ENCODE measurements at places on chromosomes 2 and 18.

DNA sequence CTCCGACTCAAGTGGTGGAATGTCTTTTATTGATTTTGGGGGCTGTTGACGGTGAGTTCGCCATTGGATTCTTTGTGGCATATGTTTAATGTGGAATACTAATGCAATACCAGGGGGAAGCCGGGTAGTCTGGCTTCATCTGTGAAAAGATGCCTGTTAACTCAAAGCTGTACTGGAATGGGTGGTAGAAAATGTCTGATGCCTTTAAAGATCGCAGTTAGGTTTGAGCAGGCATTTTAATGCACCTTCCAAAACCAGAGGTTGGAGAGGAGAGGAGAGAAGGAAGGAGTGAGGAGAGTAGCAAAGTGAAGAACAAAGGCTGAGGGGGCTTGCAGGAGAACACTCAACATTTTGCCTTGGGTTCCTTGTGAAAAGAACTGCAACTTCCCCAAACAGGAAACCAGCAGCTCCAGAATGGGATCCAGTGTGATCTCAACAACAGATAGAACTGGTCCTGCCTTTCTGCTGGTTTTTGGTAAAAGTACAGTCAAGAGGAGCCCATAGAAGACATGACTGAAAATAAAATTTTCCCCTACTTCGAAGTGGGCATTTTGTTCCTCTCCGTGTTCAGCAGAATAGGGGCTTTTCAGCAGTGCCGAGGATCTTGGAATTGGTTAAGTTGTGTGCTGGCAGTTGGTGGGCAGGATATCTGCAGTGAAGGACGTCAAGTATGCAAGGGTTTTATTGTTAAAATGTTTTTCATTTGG, 1.5 kb downstream of the ZNF532 start:
- no peak for DNase-seq

- peak; percentile 60 for DNase-seq
Measured at GRCh38 chr2:241702155-241703031, 554 bp downstream of the ING5 start.

GRCh38 chr2:230077851-230078547, 9.3 kb upstream of the SLC16A14 start:
- no peak for DNase-seq

DNA sequence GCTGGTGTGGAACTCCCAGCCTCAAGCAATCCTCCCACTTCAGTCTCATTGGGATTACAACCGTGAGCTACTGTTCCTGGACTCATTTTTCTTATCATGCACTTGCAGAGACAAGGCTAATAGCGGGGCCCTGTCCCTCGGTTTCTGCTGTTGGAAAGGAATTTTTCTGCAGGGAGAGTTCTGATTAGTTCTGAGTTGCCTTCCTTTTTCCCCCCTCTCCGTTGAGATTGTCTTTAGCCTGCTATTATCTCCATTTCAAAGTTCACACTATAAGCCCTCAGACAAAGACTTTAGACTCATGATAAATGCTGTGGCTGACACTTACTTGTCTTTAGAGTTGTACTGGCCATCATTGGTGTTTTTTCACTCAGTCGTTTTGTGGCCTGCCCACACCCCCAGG, 97.2 kb downstream of the NCOA1 start:
- no peak for DNase-seq

- DNase-seq, result no peak
Measured at GRCh38 chr2:30060562-30060961, 86.2 kb upstream of the YPEL5 start.

DNA sequence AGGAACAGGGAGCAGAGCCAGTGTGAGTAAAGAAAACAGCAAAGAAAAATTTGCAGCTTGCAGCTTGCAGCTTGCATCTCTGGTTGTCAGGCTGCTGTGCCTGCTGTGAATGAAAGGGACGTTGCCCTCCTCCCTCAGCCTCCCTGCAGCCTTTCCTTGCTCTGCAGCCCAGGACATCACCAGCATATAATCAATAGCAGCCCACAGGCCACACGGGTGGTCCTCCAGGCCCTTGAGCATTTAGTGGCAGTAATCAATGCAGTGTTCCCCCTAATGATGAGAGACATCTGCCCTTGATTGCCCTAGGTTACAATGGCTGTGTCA, 122.2 kb upstream of the TACR1 start:
- no peak for DNase-seq

- DNase-seq, result no peak
Measured at GRCh38 chr2:46471019-46471583, 8.3 kb upstream of the TMEM247 start.

GRCh38 chr2:238527565-238527964, 100.8 kb downstream of the ASB1 start:
- DNase-seq, result peak; percentile 83

GRCh38 chr2:235224410-235224809, 269.4 kb upstream of the AGAP1 start:
- DNase-seq, result no peak

DNA sequence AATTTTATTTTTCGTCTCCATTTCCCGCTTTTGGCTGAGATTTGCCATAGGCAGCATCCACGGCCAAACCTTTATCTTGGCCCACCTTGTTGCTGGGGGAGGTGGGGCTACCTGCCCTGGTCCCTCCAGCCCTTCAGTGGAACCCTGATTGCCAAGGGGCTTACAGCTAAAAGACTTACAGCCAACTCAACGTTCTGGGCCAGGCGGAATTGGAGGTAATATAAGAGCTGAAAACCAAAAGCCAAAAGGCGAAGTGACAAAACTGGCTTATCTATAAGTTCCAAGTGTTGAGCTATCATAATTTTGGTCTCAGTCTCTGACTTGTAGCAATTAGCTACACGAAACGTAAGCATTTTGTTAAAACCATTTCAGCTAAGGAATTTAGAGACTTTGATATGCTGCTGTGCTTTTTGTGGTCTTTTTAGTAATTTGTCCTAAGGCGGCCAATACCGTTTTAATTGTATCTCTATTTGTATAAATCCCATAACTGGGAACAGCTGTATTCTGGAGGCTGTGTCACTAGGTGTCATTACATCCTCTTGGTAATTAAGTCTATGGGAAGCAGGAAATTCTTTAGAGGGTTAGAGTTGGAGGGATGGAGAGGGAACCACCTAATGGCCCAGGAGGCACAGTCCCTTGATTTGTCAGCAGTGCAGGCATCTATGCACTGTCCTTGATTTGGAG, 24.0 kb downstream of the PDCD1 start:
- no peak for DNase-seq

- DNase-seq, result no peak
Measured at GRCh38 chr2:8855010-8855409, 17.6 kb upstream of the KIDINS220 start.

DNA sequence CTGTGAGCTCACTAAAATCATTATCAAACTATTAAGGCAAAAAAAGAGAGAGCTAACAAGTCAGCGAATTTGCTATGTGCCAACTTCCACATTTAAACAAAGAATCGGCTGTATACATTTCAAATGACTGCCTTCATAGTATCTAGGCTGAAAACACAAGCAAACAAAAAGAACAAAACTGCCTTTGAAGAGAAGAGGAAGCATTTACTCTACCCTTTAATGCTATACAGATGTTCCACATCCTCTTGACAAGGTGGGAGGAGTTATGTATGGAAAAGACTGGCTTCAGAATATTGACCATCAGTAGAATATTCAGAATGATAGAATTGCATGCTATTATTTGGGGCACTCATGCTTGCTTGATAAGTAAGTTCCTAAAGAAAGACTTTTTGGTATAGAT, 741.7 kb downstream of the PLCL1 start:
- no peak for DNase-seq

GRCh38 chr2:224956706-224957105, 85.6 kb downstream of the DOCK10 start:
- no peak for DNase-seq

- DNase-seq, result no peak
Measured at GRCh38 chr2:159521272-159521671, 95.1 kb downstream of the BAZ2B start.

DNA sequence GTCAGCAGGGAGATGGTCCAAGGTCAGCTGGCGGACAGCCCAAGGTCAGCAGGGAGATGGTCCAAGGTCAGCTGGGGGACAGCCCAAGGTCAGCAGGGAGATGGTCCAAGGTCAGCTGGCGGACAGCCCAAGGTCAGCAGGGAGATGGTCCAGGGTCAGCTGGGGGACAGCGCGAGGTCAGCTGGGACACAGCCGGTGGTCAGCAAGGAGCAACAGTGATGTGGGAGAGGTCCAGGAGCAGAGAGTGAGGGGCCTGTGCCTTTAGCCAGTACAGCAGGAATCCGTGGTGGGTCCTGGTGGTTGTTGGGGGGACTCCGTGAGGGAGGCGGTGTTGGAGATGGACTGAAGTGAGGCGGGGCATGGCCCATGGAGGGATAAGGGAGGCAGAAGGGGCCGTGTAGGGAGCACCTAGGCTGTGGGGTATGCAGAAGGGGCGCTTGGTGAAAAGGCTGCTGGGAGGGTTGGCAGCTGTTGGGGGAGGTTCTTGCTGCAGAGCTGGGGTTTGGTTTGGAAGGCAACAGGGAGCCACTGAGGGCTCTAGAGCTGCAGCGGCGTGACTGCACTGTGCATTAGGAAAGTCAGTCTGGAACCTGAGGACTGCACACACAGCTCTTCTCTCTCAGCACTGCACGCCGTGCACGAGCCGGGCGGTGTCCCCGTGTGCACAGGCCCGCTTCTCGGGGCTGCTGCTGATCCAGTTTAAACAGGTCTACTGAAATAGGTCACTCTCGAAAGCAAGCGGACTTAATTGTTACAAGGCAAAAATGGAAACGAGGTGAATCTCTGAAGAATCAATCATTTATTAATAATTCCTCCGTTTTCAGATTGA, 76.2 kb upstream of the HDAC4 start:
- no peak for DNase-seq

DNA sequence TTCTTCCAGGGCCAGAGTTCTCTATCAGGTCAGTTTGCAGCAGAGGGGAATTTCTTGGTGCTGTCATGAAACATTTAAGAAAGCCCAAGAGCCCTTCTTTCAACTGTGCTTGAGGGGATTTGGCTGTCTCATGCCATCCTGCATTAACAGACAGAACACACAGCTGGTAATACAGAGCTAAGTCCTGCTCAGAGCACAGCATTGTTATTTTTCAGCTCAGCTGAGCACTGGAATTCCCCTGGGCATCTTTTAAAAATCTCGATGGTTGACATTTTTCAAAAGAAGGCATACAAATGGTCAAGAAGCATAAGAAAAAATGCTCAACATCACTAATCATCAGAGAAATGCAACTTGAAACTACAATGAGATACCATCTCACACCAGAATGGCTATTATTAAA, 14.9 kb upstream of the IL1R2 start:
- no peak for DNase-seq

DNA sequence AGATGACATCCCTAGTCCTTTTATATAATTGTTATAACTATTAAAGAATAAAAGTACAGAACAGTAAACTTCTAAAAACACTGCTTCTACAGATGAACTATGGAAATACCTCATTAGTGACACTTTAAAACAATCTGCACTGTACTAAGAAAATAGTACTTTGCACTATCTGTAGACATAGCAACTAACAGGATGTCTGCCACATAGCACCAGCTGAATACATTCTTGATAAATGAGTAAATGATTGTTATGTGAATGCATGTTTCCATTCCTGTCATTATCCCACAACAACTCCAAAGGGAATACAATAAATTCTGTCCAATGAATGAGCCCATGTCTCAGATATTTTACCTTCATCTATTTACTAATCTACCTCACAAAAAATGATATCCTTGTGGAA, 115.3 kb upstream of the SLC35G4 start:
- peak; percentile 47 for DNase-seq

DNA sequence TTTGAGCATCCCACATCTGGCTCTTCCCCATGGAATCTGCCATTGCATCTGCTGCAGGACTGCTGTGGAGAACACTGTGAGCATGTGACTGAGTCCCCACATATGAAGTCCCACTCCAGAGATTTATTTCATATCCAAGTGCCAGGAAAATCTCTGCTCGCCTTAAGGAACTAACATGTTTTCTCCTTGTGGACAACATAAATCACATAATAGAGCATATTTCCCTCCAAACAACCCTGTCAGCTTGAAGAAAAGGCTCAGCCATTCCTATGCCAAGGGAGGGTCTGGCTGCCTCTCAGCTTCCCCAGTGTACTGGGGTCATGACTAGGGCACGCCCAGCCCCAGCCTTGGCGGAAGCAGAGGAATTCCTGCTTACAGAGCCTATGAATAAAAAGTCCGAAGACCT, 193.7 kb downstream of the DNER start:
- DNase-seq, result no peak

DNA sequence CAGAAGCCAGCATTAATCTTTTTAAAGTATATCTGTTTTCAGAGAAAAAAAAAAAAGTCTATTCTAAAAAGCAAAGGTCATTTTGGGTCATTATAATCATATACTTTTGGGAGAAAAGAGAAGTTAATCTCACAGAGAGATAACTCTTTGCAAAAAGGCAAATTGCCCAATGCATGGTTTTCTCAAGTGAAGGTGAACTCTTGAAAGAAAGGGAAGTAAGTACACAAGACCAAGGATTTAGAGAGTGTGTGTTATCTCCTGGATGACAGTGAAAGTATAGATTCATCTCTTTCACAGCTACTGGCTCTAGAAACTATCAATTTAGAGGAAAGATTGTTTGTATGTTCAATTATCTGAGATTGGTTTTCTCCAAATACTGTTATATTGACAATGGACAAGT, 151.4 kb downstream of the CD8B2 start:
- DNase-seq, result no peak

DNA sequence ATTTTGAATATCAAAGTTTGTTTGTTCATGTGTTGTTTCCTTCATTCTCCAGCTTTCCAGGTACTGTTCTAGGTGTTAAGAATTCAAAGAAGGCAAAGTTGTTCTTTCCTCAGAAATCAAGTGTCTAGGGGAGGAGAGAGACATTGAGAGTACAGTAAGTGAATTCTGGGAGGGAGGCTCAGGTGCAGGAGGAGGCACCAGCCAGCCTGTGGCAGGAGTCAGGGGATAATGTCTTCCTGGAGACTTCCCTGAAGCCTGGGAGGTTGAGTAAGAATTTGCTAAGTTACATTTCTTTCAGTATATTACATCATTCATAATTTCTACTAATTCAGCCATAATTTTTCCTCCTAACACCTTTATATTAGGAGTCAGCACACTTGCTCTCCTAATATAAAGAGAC, 462.1 kb downstream of the TDRD15 start:
- no peak for DNase-seq

GRCh38 chr2:31219131-31219969, 2.0 kb upstream of the CAPN14 start:
- no peak for DNase-seq

- DNase-seq, result no peak
Measured at GRCh38 chr18:5481621-5482020, 62.2 kb downstream of the EPB41L3 start.

DNA sequence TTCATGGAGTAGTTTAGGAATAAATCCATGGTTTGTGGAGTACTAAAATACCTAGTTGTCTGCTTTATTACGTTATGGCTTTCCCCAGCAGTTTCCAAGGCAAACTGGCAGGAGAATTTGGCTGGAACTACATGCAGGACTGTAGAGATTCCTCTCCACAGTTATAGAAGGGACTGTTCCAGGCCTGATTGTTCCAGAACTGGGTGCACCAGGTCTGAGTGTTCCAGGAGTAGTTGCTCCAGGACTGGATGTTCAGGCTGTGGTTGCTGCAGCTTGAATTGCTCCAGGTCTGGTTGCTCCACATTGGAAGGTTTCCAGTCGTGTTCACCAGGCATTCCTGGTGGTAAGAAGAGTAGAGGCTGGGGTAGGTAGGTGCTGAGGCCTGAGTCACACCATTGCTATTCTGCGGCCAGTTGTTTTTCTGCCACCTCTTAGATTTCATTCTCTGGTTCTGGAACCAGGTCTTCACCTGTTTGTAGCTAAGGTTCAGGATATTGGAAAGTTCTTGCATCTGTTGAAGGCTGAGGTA, 28.1 kb downstream of the SGPP2 start:
- DNase-seq, result no peak

- DNase-seq, result no peak
Measured at GRCh38 chr2:225037415-225038230, 4.6 kb downstream of the DOCK10 start.

All from fibroblast of skin of left quadriceps (primary cell).